Hematopoietic multipotent progenitor cell treated with erythropoietin and hydrocortisone succinate and interleukin-3 and kit ligand, for 6 days (in vitro differentiated cells): ENCODE measurements at places on chromosomes 1 and 21.

DNA sequence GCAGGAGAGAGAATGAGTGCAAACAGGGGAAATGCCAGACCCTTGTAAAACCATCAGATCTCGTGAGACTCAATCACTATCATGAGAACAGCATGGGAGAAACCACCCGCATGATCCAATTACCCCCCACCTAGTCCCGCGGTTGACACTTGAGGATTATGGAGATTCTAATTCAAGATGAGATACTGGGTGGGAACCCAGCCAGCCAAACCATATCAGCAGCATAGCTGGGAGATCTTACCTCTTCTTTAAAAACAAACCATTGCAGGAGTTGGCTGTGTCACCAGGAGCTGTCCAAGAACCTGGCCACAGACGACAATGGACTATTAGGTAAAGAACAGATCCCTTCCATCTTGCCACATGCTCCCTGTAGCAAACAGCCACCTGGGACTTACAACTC is 422.7 kb downstream of the MATN1 start:
- DNase-seq = no peak

GRCh38 chr1:217240656-217241055 is 390.2 kb downstream of the GPATCH2 start:
- no peak for DNase-seq

- no peak for DNase-seq
Measured at GRCh38 chr1:153474347-153474746, 13.9 kb upstream of the S100A7 start.

- DNase-seq = no peak
Measured at GRCh38 chr1:160099716-160100375, 1.4 kb upstream of the IGSF8 start.
